T-helper 17 cell (primary cell): ENCODE measurements at places on chromosomes 11 and 22. TPM values are rescaled to one million over a fixed set of nuclear protein-coding genes. Genes with fewer than 3 reads are reported as not detected.

The UEVLD gene
- 12.6 TPM for total RNA-seq

The LRRC32 gene
- 11.5 TPM for total RNA-seq

The LRRC10B gene
- total RNA-seq = not detected

The ANO5 gene
- not detected for total RNA-seq

The P2RY6 gene
- not detected for total RNA-seq

The CYB5R2 gene
- total RNA-seq = not detected

The OR51I1 gene
- total RNA-seq = not detected

The ZBED4 gene
- total RNA-seq = 15.4 TPM

The MUC5AC gene
- not detected for total RNA-seq

The SCO2 gene
- total RNA-seq = 11.3 TPM

The JAML gene
- 79.9 TPM for total RNA-seq

The CADM1 gene
- total RNA-seq = 2.2 TPM

The KRTAP5-1 gene
- not detected for total RNA-seq

The CHEK2 gene
- total RNA-seq = 8.3 TPM

The PLA2G3 gene
- not detected for total RNA-seq

The ESAM gene
- 30.5 TPM for total RNA-seq

The NPAS4 gene
- not detected for total RNA-seq

The RFPL1 gene
- not detected for total RNA-seq

The FADS2 gene
- 15.7 TPM for total RNA-seq

The JOSD1 gene
- 132 TPM for total RNA-seq

The RAG2 gene
- not detected for total RNA-seq

The ACTN3 gene
- 0.30 TPM for total RNA-seq

The DEFB131B gene
- total RNA-seq = not detected

The SCGB2A2 gene
- not detected for total RNA-seq

The LMO2 gene
- total RNA-seq = 2.1 TPM

The ZBTB16 gene
- 20.7 TPM for total RNA-seq

The NRGN gene
- total RNA-seq = 20.8 TPM

The CCDC116 gene
- total RNA-seq = not detected

The CLDN5 gene
- 0.87 TPM for total RNA-seq

The OVOL1 gene
- not detected for total RNA-seq

The CASP4 gene
- total RNA-seq = 97.2 TPM

The DNAJB7 gene
- total RNA-seq = not detected

The APOBEC3F gene
- 13.5 TPM for total RNA-seq

The SLC22A25 gene
- not detected for total RNA-seq

The ROM1 gene
- 1.2 TPM for total RNA-seq

The TMEM121B gene
- 0.20 TPM for total RNA-seq

The XKR3 gene
- total RNA-seq = not detected

The APOL3 gene
- 229 TPM for total RNA-seq

The TIMP3 gene
- not detected for total RNA-seq

The PRRG4 gene
- total RNA-seq = not detected

The C11orf42 gene
- not detected for total RNA-seq

The CRYBB2 gene
- total RNA-seq = not detected

The CCDC157 gene
- 9.4 TPM for total RNA-seq

The SYTL2 gene
- 50.0 TPM for total RNA-seq

The TMEM191B gene
- not detected for total RNA-seq

The TRIM49 gene
- not detected for total RNA-seq

The BTG4 gene
- not detected for total RNA-seq

The RIN1 gene
- 3.4 TPM for total RNA-seq

The MFRP gene
- not detected for total RNA-seq

The FOXRED2 gene
- 1.0 TPM for total RNA-seq

The CYP2D6 gene
- total RNA-seq = 9.6 TPM

The NAALAD2 gene
- total RNA-seq = not detected

The CD82 gene
- total RNA-seq = 146 TPM

The CHRM1 gene
- total RNA-seq = not detected

The SYCE3 gene
- total RNA-seq = not detected

The KDM4D gene
- 0.23 TPM for total RNA-seq

The DERL3 gene
- 2.7 TPM for total RNA-seq
